ENCODE measurements at places on chromosomes 4 and X.

- DNase-seq = peak; percentile 0
Measured at GRCh38 chrX:140572724-140573123, 67.9 kb upstream of the SOX3 start.

DNA sequence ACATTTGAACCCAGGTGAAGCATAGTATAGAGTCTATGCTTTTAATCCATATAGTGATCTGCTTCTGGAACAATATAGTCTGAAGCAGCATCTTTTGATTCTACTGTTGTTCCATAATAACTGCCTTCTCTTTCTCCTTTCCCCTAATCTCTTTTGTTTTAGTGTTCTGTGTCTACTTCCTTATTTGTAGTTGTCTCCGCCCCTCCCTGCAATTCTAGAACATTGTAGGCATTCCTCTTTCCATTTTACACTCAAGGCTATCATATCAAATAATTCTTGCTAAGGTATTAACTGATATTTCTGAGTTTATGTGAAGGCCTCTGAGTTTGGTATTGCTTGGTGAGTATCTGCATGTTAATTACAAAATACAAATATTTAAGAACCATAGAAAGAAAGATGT is 11.6 kb downstream of the BLTP1 start:
- DNase-seq = no peak

GRCh38 chr4:153142700-153143438 is 61.4 kb upstream of the TRIM2 start:
- DNase-seq = peak; percentile 32

DNA sequence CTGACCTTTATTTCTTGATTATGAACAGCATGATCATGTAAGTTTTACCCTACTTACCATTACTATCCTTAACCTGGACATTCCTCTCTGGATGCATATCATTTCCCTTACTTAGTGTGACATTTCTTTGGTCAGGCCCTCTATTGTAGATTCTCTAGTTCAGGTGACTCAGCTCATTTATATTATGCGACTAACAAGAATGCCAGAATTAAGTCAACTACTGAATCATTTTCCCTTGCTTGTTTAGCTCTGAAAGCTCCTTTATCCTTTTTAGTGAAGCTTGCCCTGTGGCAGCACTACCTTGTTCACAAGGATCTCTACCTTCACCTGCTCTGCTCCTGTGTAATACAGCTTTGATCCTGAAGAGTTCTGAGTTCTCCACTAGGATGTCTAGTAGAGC is 15.1 kb upstream of the UGT2B17 start:
- no peak for DNase-seq

- no peak for DNase-seq
Measured at GRCh38 chr4:189096717-189097116, 844.0 kb upstream of the FRG1 start.

- DNase-seq = no peak
Measured at GRCh38 chr4:156931267-156931666, 40.3 kb downstream of the PDGFC start.

DNA sequence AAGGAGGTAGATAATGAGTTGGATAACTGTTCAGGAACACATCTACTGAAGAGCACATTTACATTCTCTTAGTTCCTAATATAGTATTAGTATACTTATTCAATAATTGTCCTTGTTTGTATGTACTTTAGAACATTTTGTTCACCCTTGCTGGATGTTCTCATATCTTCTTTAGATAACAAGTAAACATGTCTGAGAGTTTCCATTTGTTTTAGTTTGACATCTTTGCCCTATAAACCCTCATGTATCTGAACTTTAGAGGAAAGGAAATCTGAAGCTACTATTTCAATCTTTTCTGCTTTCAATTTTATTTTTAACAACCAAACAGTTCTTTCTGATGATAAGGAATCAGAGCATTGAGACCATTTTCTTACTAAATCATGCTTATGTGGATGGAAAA is 518.6 kb downstream of the RPA4 start:
- DNase-seq = no peak

GRCh38 chr4:4613641-4614286 is 71.9 kb upstream of the STX18 start:
- no peak for DNase-seq

- DNase-seq = no peak
Measured at GRCh38 chr4:38138363-38138762, 178.2 kb downstream of the PTTG2 start.

GRCh38 chrX:46367491-46367890 is 177.7 kb downstream of the ZNF674 start:
- no peak for DNase-seq

- DNase-seq = no peak
Measured at GRCh38 chr4:184787766-184788503, 37.8 kb downstream of the ACSL1 start.

- DNase-seq = no peak
Measured at GRCh38 chrX:10633722-10634121, 13.3 kb upstream of the MID1 start.

DNA sequence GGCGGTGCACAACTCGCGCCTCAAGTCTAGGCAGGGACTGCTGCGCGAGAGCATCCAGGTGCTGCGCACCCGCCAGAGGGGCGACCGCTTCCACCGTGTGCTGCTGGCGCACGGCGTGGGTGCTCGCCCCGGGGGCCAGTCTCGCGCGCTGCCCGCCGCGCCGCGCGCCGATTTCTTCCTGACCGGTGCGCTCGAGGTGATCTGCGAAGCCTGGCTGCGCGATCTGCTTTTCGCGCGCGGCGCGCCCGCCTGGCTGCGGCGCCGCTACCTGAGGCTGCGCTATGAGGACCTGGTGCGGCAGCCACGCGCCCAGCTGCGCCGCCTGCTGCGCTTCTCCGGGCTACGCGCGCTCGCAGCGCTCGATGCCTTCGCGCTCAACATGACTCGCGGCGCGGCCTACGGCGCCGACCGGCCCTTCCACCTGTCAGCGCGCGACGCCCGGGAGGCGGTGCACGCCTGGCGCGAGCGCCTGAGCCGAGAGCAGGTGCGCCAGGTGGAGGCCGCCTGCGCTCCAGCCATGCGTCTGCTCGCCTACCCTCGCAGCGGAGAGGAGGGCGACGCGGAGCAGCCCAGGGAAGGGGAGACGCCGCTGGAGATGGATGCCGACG is 1.3 kb downstream of the CHST7 start:
- no peak for DNase-seq

DNA sequence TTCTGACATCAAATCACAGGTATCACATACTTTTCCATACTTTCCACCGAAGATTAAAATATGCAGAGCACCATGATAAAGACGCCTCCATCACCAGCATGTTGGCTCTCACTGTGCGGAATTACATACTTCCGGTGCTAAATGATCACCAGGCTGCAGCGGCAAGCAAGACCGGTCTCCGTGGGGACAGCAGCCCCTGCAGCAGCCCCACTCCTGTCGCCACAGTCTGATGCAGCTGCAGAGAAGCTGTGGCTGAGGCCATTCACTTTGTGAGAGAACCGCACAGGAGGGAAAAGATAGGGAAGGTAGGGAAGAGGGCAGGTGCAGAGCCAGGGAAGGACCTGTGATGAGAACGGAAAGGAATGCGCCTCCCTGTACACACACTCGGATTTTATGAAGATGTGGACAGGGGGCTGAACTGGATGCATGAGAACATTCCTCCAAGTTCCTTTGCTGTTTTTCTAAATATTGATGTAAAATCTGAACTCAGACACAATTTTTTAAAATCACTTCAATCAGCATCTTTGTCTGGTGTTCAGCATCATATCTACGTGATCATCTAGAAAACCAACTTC is 38.3 kb downstream of the AFAP1 start:
- DNase-seq = no peak

DNA sequence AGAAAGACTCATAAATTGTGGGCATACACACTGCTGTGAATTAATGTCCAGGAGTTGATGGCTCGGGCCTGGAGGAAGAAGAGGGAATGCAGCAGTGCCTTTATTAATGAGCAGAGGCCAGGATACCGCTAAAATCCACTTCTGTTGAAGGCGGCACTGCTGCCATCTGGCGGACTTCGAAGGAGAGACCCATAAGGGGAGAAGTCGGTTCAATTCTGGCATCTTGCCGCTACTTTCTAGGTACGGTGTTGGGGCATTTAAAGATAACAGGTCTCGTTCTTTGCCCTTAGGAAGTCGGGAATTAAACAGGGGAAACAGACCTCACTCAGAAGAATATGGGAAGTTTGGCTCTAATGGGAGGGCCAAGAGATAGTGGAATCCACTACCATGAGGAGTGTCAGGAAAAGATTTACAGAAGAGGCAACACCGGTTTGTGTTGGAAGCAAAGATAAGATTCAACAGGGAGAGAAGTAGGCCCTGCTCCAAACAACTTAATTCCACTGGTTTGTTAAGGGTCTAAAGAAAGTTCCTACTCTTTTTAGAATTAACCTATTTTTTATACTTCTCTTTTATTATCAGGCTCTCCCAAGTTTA is 133.6 kb upstream of the GIMD1 start:
- DNase-seq = peak; percentile 18

DNA sequence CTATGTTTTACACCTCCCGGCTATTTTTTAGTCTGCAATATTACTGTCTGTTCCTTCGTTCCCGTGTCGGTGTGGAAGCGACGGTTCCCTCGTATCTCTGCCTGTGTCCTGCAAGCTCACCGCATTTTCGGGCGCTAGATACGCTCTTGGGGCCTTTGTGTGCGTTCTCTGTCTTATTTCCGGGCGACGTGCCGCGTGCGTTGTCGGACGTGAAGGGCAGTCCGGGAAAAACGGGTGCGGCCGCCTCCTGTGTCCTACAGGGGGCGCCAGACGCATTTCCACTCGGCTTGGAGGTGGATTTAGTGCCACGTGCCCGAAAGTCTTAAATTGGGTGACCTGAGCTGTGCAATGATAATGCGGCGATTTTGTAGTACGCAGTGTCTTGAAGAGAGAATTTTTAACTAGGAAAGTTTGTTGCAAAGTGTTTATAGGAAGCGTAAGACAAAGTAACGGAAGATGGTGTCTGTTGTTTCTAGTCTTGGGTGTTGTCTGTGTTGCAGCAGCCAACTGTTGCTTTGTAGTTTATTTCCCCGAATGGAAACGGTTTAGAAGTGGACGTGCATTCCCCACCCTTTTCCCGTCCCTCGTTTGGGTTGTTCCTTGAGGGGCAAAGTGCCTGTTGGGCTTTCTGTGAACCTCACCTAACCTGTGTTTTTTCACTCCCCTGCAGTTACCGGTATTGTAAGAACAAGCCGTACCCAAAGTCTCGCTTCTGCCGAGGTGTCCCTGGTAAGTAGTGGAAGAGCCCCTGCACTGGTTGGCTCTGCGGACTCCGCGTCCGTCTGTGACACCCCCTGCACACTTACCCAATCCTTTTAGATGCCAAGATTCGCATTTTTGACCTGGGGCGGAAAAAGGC is 720 bp downstream of the RPL10 start:
- DNase-seq = peak; percentile 61

GRCh38 chr4:75655562-75655961 is 17.6 kb downstream of the G3BP2 start:
- no peak for DNase-seq

- DNase-seq = no peak
Measured at GRCh38 chr4:181848357-181848756, 394.8 kb upstream of the TENM3 start.

Data from stimulated activated CD8-positive, alpha-beta memory T cell treated with anti-CD3 and anti-CD28 coated beads, Interleukin-2, amount 100 ng/mL, for 48 hours (primary cell).